Activated CD4-positive, alpha-beta T cell treated with anti-CD3 and anti-CD28 coated beads, Interleukin-2, amount 10 ng/mL, durations not matched to agents 7 days and 5 days (primary cell): ENCODE measurements at places on chromosomes 4 and X.

DNA sequence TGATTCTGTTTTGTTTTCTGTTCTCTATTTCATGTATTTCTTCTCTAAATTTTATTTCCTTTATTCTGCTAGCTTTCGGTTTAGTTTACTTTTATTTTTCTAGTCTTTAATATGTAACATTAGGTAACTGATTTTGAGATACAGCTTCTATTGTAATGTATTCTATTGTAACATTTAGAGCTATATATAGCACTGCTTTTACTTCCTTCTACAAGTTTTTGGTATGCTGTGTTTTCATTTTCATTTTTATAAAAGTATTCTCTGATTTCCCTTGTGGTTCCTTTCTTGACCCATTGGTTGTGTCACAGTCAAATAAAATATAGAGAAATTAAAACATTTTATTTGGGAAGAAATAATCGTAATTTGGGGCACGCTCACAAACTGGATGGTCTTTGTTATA is 13.9 kb upstream of the CT47A1 start:
- DNase-seq = no peak

DNA sequence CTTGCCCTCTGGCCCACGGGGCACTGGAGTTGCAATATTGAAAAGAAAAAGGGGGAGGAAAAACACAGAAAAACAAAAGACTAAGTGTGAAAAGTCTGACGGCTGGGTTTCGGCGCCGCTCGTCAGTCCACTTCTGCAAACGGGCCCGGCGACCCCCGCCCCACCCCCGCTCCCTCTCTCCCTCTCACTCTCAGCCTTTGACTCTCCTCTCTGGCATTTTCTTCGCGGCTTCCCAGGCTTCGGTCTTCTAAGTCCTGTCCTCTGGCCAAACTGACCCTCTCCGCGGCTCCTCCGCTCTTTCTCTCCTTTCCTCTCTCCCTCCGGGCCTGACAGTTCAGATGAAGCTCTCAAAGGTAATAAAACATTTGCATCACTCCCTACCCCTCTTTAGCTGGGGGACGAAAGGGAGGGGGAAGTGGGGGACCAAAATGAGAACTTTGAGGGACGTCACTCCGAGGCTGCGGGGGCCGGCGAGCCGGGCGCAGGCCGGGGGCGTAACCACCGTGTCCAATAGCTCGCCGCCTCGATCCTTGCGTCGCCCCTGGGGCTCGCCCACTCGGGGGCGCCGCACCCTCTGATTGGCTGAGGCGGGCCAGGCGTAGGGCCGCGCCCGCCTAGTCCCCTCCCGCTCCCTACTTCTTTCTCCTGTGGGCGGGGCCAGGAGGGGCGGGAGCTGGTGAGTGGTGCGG is at the start of gene NKX6-1:
Gene NKX6-1, minus strand, starts transcription at position 358 of the 689 bp plus-strand sequence. CDS start 1,064 bp downstream, outside the sequence.
- DNase-seq = no peak

DNA sequence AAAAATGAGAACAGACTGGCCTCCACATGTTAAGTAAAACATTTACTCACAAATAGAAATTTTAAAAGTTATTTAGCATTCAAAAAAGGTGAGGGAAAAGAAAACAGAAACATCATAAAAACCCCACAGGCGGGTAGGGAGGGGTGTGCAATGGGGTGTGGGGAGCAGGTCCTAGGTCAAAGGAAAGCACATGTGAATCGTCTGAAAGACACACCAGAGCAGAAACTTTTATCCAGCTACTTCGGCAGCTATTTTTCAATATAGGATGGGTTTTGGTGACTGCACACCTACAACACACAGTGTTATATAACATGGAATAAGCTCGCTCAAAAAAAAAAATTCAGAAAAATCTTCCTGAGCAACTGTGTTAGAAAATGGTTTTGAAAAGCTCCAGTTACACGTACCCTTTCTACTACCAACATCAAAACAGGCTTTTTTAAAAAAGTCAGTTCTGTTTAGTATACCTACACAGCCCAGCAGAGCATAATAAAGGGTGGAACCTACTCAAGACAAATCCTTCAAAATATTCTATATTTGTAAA is 1.6 kb downstream of the OTUD4 start:
- DNase-seq = peak; percentile 24

DNA sequence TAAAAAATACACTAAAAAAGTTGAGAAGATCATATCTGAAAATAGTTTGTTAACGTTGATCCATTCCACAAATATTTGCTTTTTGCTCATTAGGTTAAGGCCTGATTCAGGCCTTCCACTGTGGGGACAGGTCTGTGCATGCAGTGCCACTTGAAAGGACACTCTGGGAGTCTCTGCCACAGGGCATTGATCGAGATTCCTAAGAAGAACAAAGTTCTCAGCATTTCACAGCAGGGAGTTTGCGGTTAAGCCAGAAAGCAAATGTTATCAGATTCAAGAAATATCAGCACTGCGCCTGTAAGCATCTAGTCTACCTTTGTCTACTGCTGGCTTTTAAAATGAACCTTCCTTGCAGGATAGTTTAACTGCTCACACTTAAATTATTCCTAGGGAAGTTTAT is 62.2 kb upstream of the TNIP3 start:
- DNase-seq = no peak

DNA sequence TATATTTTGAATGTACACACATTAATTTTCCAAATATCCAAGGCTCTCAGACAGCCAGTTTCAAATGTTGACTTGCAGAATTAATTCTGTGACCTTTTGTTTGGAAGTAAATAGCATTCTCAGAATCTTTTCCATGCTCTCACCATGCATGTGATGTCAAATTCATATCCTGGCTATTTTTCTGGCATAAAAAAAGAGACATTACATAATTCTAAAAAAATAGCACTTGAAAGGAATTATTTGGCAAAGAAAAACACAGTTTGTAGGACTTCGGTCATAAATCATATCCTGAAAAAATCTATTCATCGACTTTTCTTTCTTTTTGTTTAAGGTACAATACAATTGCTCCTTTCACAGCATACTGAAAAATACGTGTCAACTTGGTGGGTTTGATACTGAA is 111.2 kb downstream of the GLRA3 start:
- DNase-seq = no peak

DNA sequence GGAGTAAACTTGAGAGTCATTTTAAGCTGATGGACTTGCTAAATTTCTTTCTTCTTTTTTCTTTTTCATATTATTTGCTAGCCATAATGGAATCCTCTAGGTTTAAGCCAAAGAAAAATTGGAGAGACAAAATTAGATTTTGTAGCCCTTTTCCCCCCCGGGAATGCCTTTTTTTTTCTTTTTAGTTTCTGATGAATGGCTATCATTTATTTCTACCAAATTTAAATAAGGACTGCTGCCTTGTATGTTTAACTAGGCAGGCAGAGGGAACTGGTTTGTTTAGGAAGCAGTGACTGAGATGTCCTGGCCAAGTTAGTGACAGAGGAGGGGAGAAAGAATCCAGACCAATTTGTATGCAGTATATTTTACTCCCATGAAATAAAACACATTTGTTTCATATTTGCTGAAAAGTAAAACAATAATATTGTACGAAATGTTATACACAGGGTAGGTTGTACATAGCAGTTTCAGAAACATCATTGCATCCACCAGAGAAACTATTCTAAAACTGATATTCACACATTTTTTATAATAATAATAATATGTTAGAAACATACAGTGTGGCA is 5.7 kb downstream of the PITX2 start:
- DNase-seq = no peak

DNA sequence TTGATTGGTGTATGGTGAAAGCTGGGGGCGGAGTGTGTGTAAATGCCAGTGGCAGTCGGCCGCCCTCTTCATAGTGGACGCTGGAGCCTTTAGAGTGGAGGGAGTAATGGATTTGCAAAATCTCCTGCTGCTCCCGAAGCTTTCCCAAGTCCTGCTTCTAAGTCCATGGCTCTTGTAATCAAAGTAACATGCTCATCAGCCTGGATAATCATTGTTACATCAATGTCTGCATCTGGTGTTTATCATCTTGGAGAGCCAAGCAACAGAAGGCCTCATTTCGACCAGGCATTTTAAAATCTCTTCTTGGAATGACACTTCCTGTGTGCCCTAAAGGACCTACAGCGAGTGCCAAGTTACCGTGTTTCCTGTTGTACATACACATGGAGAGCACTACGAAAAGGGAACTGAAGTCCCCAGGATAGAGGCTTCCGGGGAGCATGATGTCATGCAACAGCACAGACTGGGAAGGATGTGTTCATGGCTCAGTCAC is 32.2 kb downstream of the UNC5C start:
- no peak for DNase-seq

DNA sequence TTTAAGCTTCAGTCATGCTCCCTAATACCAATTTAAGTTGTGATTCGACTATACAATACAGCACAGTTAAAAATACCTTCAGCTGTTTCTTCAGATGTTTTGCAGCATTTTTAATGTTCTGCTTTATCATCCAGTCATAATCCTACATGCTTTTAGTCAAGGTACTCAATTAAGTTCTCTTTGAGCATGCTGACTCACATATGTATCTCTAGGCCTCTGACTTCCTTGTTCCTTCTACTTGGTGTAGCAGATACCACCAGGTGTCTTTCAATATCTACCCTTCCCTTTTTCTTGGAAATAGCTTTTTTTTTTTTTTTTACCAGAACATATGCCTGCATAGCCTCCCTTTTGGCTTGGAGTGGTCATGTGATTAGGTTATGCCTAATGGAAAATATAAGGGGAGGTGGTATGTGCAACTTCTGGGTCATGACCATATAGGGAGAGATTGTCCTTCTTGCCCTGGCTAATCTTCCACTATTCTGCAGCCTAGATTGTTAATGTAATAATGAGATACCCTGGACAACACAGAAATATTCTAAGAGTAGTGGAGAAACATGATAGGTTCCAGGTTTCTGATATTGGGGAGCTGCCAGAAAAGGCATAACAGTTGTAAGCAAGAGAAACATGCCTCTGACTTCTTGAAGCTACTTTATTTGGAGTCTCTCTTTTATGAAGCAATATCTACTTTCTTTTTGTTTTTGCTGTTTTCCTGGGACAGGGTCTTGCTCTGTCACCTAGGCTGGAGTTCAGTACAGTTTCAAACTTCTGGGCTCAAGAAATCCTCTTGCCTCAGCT is 737.2 kb upstream of the SLIT2 start:
- DNase-seq = no peak
